ENCODE measurements at places on chromosomes 1 and 21.

DNA sequence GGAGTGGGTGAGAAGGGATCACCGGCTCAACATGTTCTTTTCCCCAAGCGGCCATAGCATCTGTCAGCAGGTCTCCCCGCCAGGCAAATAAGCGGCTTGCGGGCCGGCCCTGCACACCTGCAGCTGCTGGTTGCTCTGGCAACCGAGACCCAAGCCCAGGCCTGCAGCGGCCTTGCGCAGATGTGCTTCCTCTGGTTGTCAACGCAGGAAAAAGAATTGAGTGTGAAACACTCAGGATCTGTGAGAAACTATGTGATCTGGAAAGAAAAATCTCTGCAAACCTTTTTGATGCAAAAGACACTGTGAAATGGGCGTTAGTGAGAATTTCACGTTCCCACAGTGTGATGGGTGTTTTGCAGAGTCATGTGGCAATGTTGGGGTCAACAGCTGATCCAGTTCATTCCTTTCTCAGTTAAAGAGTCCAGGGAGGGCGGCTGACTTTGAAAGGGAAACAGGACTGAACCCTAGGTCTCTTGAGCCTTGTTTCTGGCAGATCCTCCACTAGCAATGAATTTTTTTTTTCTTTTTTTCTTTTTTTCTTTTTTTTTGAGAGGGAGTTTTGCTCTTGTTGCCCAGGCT, 28.4 kb downstream of the TOMM20 start:
- no peak for DNase-seq

- no peak for DNase-seq
These were observed 24.4 kb upstream of the CEP350 start for GRCh38 chr1:179929955-179930798.

DNA sequence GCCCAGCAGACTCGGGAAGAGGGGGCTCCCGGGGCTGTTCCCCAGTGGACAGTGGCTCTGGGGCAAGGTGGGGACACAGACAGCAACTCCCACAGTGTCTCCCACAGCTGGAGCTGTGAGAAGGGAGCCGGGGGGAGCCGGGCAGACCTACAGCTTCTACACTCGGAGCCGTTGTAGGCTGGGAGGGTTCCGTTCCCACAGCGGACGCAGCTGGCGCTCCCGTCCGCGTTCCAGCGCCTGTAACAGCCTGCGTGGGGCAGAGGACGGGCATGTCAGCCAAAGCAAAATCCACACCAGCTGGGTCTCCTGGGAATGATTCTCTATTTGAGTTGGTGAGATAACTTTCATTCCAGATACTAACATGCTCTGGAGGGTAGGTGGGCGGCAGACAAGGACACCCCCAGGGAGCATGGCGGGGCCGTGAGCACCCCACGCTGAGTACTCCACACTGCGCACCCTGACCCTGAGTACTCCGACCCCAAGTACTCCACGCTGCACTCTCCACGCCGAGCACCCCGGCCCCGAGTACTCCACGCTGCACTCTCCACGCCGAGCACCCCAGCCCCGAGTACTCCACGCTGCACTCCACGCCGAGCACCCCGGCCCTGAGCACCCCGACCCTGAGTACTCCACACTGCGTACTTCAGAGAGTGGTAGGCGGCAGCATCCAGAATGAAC, 13.4 kb upstream of the RNF223 start:
- no peak for DNase-seq

DNA sequence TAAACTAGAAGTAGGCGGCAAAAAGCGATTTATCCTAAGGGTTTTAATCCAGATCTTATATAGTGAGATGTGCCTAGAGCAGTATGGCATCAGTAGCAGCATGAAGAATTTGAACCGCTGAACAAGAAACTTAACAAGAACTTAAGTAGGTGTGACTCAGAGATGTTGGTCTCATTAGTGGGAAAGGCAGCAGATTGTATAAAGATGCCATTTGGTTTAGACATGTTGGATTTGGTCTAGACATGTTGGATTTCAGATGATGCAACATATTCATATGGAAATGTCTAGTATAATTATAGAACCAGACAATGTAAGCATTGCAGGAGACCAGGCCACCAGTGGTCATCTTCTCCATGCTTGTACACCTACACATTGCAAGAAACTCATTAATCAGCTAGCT, 42.1 kb upstream of the ZP4 start:
- DNase-seq = no peak

- DNase-seq = no peak
These were observed 36.6 kb downstream of the H3-3A start for GRCh38 chr1:226098870-226099835.

DNA sequence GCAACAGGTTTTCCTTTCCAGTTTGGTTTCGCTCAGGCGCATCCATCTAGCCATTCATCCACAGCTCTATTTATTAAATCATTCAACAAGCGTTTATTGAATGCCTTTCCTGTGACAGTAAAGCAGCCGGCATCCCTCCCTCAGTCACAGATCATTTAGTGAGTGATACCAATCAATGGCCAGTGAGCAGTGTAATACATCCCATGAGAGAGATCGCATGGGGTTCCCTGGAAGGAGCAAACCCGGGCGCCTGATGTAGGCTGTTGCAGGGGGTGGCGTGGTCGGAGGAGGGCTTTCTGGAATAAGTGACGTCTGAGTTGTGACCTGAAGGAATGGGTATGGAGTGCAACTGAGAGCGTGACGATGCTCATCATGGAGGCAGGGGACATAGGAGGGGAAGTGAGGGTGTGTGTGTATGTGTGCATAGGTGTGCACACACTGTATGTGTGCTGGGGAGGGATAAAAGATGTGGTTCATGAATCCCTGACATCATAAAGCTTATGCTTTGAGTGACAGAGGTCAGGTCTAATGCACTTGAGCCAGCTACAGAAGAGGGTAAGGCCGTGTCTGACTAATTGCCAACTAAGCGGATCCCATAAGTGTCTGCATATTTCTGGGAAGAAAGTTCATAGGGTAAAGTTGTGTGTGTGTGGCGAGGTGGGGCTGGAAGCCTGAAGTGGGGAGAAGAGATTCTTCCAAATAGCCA, 6.6 kb downstream of the FCMR start:
- no peak for DNase-seq

DNA sequence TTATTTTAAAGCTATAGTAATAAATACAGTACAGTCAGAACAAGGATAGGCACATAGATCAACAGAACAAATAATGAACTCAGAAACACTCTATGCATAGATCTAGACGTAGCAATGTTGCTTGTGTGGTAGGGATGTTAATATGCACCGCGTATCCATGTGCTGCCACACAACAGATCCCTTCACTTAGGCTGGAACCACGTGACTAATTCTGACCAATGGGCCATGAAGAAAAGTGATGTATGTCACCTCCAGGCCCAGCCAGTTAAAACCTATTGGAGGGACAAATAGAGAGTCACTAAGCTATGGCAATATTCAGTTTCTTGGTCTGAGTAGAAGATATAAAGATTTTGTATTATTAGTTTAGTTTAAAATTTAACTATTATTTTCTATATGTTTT, 91.4 kb downstream of the ADAMTS1 start:
- no peak for DNase-seq

DNA sequence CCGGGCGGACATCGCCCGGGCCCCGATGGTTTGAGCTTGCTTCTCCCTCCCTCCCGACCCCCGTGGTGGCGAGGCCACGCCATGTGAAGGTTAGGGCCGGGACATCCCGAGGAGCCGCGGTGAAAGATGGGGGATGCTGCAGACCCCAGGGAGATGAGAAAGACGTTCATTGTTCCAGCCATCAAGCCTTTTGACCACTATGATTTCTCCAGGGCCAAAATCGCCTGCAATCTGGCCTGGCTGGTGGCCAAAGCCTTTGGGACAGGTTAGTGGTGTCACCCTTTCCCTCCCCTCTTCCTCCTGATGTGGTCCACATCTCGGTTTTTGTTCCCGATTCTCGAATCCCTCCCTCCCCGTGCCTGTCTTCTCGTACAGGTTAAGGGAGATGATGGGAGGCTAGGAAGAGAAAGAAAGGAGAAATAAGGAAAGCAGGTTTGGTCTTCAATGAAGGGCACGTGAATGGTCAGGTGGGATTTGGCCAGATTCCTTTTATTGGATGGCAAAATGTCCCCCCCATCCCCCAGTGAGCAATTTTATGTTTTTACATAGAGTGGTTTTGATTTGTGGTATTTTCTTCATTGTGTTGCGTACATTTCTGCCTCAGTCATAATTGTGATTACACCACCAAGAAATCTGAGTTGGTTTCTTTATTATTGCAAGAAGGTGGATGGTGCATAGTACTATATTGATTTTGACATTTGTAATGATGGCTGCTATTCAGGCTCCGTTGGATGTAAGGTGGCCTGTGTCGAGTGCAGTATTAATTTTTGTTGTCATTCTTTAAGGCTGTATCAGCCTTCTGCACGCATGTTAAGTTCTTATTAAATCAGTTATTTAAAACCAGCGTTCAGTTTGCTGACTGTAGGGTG, 1.2 kb downstream of the CAMSAP2 start:
- DNase-seq = peak; percentile 17

- no peak for DNase-seq
These were observed 7.3 kb downstream of the RNU5D-1 start for GRCh38 chr1:44723496-44724295.

DNA sequence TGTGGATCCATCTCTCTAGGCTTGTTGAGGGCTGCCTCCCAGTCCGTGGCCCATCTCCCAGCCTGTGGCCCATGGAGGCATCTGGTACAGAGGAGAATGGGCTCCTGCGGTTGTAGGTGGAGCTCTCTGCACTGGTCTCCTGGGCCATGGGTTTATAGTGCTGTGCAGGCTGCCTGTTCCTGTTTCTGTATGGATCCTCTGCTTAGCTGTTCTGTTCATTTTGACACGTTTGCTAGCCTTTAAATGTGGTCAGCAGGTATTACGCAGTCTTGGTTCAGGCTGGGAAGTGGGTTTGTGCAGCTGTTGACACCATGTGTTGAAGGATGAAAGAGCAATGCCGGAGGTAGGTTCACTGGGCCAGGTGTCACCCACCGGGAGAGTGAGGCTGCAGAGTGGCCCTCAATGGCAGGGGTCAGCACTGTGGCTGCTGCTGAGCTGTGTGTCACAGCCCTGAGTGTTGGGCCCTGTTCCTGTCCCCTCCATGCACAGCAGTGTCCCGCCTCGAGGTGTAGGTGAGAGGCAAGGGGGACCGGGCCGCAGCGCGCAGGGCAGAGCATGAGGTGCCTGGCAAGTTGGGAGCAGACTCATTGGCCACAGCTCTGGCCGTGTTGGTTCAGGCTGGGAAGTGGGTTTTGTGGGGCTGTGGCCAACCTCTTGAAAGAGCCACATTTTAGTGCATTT, 39.0 kb downstream of the SNAP47 start:
- DNase-seq = no peak

DNA sequence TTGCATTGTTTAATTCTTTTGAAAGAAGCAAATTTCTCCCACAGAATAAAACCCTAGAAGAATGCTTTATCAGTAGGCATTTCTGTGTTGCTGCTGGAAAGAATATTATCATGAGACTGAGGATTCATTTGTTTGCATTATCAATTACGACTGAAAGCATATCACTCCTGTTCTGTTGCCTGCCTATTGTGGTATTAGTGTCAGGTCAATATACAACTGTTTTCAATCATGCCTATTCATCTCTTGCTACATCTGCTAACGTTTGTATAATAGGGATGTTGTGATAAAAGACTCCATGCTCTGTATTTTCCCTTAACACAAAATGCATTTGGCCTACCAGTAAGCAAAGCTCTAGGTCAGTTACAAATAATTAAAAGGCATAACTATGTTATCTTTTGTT, 221.5 kb downstream of the PTPRC start:
- no peak for DNase-seq

- no peak for DNase-seq
These were observed 502.9 kb downstream of the PTPRU start for GRCh38 chr1:29739176-29739575.

- no peak for DNase-seq
These were observed 28.4 kb downstream of the ZNF281 start for GRCh38 chr1:200381256-200381984.

DNA sequence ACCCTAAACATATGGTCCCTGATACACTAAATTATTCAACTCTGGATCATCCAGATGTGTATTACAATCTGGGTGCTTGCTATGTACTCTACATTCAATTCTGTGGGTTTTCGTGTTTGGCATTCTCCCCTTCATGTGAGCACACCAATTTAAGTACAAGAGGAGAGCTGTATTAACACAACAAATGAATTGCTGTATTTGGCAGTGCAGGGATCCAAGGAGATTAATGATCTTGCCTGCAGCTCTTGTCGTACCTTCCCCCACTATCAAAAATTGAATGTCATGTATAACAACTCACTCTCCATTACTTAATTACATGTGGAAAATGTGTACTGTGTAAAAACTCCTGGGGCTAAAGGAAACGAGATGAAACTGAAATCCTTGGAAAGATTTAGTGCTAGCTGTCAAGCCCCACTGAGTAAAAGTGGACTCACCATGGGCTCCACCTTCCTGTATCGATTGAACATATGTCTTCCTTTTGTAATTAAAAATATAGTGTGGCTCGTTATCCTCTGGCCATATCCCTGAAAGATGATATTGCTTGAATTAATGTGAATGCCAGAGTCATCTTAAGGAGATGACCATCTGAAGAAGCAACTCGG, 172.2 kb upstream of the L1TD1 start:
- no peak for DNase-seq

- no peak for DNase-seq
These were observed 120.8 kb downstream of the GREM2 start for GRCh38 chr1:240491156-240491555.

GRCh38 chr1:213423605-213424004, 372.6 kb downstream of the RPS6KC1 start:
- DNase-seq = no peak

DNA sequence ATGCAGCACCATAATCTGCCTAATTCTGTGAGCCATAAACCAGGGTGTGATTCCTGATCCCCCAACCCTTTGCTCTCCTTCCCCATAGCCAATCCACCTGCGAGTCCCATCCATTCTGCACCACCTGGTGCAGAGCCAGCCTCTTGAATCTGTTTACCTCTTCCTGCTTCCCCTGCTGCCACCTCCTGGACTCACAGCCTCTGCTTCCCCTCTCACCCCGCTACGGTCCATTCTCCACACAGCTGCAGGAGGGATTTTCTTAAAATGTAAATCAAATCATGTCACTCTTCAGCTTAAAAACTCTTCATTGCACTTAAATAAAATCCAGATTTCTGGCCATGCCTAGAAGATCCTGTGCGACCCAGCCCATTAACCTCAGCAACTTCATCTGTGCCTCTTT, 186.7 kb downstream of the FOXD2 start:
- no peak for DNase-seq

GRCh38 chr1:67052741-67053534, 1.0 kb downstream of the SLC35D1 start:
- peak; percentile 31 for DNase-seq

DNA sequence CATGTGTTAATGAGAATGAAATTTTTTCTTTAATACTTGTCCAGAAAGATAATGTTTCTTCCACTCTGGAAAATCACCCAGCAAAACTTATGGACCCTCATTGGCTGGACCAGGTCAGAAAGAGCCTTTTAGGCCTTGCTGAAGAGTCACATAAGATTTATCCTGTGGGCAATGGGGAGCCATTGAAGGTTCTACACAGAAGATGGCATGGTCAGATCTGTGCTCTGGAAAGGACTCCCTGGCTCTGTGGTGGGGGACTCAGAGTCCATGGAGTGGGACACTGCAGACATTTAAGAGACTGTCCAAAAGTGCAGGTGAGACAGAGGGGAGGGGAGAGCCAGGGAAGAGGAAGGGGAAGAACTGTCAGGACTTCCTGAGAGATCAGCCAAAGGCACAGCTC, 66.4 kb downstream of the DHRS3 start:
- no peak for DNase-seq

GRCh38 chr1:18007391-18008041, 100.1 kb upstream of the IGSF21 start:
- no peak for DNase-seq

All from MG63 (cell line).